Neural crest cell (in vitro differentiated cells): ENCODE measurements at places on chromosomes 1 and 21. TPM values are rescaled to one million over a fixed set of nuclear protein-coding genes. Genes with fewer than 3 reads are reported as not detected.

DNA sequence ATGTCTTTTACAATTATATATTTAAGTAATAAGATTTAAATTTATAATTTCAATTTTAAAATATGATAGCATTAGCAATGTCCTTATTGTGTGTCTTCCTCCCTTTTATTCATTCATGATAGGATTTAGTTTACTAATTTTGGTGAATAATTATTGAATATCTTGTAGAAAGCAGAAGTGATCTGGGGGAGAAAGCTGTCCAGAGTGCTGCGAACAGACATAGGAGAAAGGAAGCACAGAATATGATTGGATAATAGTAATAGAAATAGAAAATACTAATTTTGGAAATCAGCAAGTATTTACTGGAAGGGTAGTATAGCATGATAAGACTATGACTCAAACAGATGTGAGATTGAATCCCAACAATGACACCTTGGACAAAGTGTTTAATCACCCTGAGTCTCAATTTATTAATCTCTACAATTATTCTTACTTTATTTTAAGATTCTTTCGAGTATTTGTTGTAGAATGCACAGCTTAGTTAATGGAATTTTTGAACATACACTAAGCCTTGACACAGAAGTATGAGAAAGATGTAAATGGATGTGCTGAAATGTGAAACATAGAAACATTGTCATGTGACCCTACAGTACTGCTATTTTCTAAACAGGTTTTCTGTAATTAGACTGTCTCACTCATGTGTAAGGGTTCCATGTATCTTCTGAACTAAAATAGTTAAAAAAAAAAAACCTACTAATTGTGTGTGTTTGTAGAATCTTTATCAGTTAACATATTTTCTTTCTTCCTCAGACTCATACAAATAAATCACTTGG lies 7.9 kb downstream of the SH3GLB1 start:
- no peak for DNase-seq

- DNase-seq: no peak
These were observed 241.5 kb downstream of the C1orf94 start for GRCh38 chr1:34418166-34418565.

GRCh38 chr1:210223226-210223904 lies 9.2 kb upstream of the SERTAD4 start:
- DNase-seq: no peak

GRCh38 chr1:215669806-215670491 lies 102.8 kb downstream of the KCTD3 start:
- DNase-seq: no peak

- DNase-seq: no peak
These were observed 14.0 kb downstream of the ETS2 start for GRCh38 chr21:38819719-38820159.

DNA sequence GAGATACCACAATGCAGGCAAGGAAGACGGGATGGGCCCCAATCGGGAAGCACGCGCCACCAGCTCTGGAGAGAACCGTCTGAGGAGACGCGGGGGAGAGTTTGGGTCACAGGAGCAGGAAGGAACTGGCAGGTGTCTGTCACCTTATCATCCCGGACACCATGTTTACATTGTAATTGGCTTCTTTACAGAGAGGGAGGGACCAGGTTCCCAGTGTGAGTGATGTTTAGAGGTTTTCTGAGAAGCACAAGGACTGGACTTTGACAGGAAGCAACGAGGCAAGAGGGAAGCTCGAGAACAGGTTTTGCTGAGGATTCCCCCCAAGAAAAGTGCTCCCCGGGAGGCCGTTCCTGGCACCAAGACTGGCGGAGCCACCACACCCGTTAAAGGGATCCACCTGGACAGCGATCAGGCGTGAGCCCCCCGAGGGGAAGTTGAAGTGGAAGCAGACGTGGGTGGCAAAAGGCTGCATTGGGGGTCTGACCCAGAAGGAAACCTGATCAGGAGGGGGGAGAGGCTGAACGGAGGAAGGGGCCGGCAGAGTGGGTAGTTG lies 957 bp downstream of the EPS15 start:
- peak; percentile 20 for DNase-seq

GRCh38 chr1:25945761-25946160 lies 39.5 kb upstream of the STMN1 start:
- DNase-seq: no peak

- DNase-seq: no peak
These were observed 280.7 kb downstream of the TM2D1 start for GRCh38 chr1:61444288-61444687.

DNA sequence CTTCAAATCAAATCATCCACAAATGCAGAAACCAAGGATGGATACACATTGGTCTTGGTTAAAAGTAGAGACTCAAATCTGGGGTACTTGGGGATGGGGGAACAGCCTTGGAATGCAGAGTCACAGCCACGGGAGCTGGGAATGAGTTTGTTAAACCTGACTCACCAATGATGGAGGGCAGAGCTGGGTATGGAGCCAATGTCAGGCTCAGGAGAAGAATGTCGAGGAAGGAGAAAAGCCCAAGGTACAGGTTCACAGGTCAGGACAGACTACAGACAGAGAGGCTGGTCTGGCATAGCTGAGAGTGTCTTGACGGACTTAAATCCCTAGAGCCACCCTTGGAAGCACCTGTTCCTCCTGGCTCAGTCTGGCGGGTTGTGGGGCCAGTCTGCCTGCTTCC lies 237.6 kb downstream of the NTNG1 start:
- DNase-seq: no peak

DNA sequence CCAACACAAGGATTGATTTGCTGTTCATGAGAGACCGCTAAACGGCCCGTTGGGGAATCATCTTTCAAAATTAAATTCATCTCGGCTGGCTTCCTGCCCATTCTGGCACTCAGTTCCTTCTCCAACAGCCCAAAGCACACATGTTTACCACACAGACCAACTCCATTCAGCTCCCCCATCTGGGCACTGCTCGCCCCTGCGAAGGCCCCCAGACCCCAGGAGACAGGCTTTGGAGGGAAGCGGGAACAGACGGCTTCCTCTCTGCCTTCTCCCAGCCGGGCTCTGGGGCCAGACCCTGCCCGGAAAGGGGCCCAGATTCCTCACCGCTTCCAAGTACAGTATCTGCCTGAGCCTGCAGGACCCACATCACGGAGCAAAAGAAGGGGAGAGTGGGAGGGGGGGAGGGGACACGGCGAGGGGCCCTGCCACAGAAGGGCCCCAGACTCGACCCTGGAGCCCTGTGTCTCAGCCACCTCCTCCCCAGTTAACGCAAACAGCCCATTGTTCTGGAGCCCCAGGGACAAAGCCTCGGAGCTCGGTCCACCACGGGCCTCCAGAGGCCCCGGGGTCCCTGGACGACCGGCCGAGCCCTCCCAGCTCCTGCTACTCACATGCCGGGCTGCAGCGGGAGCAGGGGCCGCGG lies 660 bp downstream of the MEGF6 start:
- DNase-seq: no peak

DNA sequence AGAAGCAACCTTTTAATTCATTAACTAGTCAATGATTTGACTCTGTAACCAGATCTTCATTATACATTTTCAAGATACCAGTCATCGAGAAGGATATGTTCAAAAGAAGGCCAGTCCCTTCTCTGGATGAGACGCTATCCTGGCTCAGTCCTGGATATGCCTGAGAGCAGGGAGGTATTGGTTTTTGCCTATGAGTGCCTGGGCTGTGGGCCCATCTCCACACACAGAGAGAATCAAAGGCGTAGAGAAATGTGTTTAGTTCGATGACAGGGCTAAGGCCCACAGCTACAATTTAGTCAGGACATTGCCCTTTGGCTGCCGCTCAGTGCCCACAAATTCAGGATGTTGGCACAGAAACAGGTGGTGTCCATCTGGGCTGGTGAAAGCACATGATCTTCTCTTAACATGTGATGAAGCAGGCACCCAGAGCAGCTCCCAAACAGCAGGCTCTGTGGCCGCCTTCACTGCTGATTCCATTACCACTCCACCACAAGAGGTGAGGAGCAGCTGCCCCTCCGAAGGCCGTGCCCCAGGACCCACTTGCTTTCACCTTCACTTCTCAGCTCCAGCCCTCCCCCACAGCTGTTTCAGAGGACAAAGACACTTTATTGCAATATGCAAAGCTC lies 24.7 kb downstream of the ACKR1 start:
- DNase-seq: no peak

DNA sequence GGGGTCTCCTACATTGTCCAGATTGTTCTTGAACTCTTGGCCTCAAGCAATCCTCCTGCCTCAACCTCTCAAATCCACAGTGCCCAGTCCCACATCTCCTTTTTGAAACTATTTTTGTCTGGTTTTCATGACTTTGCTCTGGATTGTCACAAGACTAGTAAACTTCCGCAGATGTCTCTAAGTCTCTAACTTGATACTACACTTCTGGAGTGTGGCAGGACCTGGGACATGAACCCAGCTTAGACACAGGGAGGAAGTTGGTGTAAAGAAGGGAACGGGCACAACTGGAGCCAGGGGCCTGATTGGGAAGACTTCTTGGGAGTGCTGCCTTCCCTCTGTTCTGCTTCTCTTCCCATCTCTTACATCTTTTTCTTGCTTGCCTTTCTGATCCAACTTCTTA lies 16.2 kb upstream of the DISC1 start:
- no peak for DNase-seq

GRCh38 chr21:43323244-43324005 lies 103.5 kb downstream of the SIK1 start:
- DNase-seq: no peak

DNA sequence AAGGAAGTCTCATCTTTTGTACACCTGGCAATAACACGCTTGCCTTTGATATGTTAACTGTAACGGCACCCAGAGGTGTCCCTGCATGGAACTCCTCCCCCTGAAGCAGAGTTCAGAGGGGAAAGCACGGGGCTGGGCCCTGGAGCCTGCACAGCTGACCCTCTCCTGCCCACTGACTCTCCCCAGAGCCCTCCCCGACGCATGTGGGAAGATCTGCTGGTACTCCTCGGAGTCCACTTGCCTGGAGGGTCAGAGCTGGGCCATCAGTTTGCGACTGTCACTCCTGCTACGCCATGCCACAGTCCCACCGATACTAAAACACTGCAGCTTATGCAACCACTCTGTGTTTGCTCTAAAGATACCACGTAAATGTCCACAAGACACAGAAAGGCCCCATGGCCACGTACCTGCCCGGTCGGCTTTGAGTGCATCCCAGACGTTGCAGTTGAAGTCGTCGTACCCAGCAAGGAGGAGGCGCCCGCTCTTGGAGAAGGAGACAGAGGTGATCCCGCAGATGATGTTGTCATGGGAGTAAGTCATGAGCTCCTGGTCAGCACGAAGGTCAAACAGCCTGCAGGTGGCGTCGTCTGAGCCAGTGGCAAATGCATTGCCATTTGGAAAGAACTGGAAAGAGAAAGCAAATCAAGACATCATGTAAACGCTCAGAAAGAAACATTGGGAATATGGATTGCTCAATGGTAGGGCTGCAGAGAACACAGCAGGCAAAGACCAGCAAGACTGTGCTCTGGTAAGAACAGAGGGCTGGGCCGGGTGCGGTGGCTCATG lies 10.6 kb upstream of the NADK start:
- DNase-seq: no peak

DNA sequence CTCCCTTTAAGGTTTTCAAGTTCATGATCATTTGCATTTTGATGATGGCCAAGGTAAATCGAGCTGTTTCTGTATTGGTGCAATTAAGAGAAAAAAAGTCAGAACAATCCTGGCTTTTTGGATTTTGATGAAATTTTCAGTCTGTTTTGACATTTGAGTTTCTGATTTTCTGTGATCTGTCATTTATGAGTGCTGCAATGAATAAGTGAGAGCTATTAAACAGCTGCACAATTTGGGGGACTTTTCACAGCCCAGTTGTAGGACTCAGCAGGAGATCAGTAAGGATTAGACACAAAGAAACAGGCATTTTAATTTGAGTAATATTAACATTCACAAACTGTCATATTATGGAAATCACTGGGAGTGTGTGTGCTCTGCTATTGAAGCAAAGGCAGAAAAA lies 452.9 kb upstream of the CXADR start:
- DNase-seq: no peak

DNA sequence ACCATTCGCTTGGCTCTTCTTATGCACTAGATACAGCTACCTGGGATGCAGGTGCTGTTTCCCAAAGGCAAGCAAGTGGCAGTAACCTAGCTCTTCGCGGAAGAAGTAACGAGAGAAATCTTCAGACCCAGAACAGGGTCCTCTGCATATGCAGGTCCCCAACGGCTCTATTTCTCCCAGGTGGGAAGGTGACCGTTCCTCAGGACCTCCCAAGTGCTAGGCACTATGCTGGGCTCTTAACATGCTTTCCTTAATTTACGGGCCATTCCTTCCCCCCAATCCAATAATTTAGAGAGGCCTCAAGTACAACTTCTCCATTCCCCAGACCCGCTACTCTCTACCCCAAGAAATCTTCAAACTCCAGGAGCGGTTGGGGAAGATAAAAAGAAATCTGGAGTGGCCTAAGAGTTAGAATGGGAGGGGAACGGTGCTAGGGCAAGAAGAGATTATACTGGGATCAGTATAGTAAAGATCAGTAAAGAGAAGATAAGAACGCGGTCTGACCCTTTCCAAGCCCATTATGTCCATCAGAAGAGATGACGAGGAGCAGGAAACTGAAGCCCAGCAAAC lies 410 bp downstream of the TXNDC12 start:
- DNase-seq: no peak

DNA sequence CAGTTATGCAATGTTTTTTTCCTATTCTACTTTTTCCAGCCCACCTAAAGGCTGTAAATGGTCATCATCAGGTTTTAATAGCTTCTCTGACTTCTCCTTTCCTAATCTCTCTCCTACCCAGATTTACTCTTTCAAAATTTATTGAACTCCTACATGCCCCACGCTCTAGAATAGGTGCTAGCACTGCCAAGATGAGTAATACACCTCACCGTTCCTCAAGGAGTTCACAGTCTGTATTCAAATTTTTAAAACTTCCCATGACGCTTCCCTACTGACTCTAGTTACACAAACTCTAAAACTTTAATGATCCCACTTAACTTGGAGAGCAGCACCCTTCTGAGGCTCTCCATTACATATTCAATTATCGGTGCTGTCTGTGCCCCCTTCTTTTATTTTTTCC lies 51.6 kb downstream of the ALG14 start:
- no peak for DNase-seq

DNA sequence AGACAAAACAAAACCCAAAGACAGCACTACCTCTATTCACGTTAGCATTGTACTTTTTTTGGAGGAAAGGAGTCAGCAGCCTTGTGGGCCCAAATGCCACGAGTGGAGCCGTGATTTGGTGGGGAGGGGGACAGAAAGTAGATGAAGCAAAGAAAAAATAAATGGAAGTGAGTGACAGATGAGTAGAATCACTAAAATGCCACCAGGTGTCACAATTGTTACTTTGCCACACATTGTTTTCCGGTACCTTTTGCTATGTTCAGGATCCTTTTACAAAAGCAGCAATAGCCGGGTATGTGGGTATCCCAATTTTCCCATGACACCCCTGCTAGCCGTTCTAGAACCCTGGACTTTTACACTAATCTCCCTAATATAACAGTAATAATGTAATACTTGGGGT lies 85.0 kb upstream of the AK4 start:
- DNase-seq: no peak

GRCh38 chr1:211247921-211248320 lies 11.2 kb upstream of the RCOR3 start:
- no peak for DNase-seq

- no peak for DNase-seq
These were observed 41.4 kb upstream of the COL6A2 start for GRCh38 chr21:46056450-46056903.

INTS11 gene
- total RNA-seq: 137 and 160 TPM in 2 replicates

IRF6 gene
- 0.05 TPM in 1 of 2 replicates, not detected in the other for total RNA-seq

CFAP410 gene
- 23.9 and 24.6 TPM in 2 replicates for total RNA-seq

NPR1 gene
- 0.57 and 0.93 TPM in 2 replicates for total RNA-seq

PLD5 gene
- total RNA-seq: 0.84 and 1.1 TPM in 2 replicates

RNF207 gene
- 3.8 and 4.9 TPM in 2 replicates for total RNA-seq

CA6 gene
- total RNA-seq: not detected in 2 replicates

SETD4 gene
- 26.0 and 28.4 TPM in 2 replicates for total RNA-seq

LDLRAD1 gene
- not detected in 2 replicates for total RNA-seq

SPATA1 gene
- 1.5 and 2.3 TPM in 2 replicates for total RNA-seq

LRIF1 gene
- 9.7 and 10.9 TPM in 2 replicates for total RNA-seq

TMEM240 gene
- total RNA-seq: 13.4 and 16.9 TPM in 2 replicates
